ENCODE measurements at places on chromosomes 1 and 21. TPM values are rescaled to one million over a fixed set of nuclear protein-coding genes. Genes with fewer than 3 reads are reported as not detected.

The OR2L3 gene
- not detected for total RNA-seq

The RGS7 gene
- not detected for total RNA-seq

The AMY2A gene
- not detected for total RNA-seq

The SLC9C2 gene
- total RNA-seq = 0.46 TPM

The SUSD4 gene
- under 0.01 TPM for total RNA-seq

The C1orf87 gene
- total RNA-seq = not detected

The TBX15 gene
- total RNA-seq = not detected

The PRDM16 gene
- 1.5 TPM for total RNA-seq

The FAM151A gene
- total RNA-seq = not detected

The CREG1 gene
- total RNA-seq = 48.6 TPM

The KIF17 gene
- total RNA-seq = 1.2 TPM

The EPHB2 gene
- total RNA-seq = 58.8 TPM

The KCNA2 gene
- total RNA-seq = not detected

The FAM3B gene
- not detected for total RNA-seq

The GSTM1 gene
- total RNA-seq = 0.51 TPM

The OR2L8 gene
- not detected for total RNA-seq

The ADCY10 gene
- total RNA-seq = 0.05 TPM

The ARHGAP30 gene
- total RNA-seq = 0.05 TPM

The HTR6 gene
- total RNA-seq = not detected

The SHISA4 gene
- 23.2 TPM for total RNA-seq

The OR2T29 gene
- not detected for total RNA-seq

The AXDND1 gene
- 0.30 TPM for total RNA-seq

The HCRTR1 gene
- total RNA-seq = 0.14 TPM

The ADAMTSL4 gene
- 2.7 TPM for total RNA-seq

The CELA3A gene
- not detected for total RNA-seq

The PRAMEF1 gene
- not detected for total RNA-seq

The COL11A1 gene
- 346 TPM for total RNA-seq

The GPR137B gene
- total RNA-seq = 14.8 TPM

The USF1 gene
- 49.4 TPM for total RNA-seq

Data from smooth muscle cell of the umbilical artery (primary cell).